ENCODE measurements at places on chromosomes 1 and 21.
A peak's percentile ranks its signal among the peaks of the same experiment; 100 is the strongest.

DNA sequence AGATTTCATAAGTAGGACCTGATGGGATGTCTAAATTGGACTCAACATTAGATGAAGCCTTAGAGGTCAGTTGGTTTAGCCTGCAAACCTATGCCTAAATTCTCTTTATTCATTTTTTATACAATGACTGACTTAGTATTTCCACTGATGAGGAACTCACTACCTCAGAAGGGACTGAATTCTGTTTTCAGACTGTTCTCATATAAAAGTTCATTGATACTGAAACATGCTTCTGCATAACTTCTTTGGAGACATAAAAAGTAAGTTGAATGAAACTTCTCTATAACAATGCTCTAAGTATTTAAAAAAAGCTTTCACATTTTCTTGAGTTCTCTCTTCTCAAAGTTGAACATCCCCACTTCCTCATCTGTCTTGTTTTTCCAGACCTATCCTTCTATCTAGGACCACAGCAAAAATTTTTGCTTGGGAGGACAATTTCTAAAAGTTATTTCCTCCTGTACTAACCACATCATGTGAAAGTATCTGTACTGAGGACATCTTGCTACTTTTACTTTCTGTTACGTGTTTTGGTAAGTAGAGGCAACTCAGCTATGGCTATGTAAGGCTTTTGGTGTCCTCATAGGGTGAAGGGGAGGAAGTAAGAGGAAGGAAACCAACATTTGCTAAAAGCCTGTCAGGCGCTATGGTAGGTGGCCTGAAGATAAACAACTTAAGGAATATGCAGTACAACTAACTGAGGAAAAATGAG is 64.1 kb downstream of the USP24 start:
- no peak for DNase-seq

DNA sequence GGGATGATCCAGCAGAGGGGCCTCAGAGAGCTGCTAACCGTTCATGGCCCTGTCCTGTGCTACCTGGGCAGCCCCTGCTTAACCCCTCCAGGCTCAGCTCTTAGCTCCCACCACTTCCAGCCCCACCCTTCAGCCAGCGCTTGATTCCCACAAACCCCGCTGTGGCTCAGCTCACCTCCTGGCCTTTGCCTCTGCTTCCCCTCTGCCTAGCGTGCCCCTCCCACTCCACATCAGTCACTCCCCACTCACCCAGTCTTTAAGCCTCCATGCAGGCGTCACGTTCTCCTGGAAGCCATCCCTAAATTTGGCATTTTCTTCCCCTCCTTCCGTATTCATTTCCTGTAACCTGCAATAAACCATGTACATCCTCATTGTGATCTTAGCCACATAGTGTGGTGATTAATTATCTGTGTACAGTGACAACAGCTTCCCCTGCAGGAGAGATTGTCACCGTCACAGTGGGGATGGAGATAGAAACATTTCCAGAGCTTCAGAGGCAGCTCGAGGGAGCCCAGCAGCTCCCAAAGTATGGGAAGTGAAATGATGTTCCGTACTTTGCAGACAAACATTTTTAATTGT is 65.5 kb downstream of the EPHB2 start:
- no peak for DNase-seq

- DNase-seq = no peak
Measured at GRCh38 chr1:228460821-228461220, 26.4 kb upstream of the RNF187 start.

GRCh38 chr1:113452921-113453770 is 62.8 kb downstream of the MAGI3 start:
- DNase-seq = peak; percentile 10

- peak; percentile 20 for DNase-seq
Measured at GRCh38 chr1:240285540-240285939, 193.9 kb downstream of the FMN2 start.

GRCh38 chr1:7454895-7455784 is 316.0 kb upstream of the VAMP3 start:
- DNase-seq = no peak

DNA sequence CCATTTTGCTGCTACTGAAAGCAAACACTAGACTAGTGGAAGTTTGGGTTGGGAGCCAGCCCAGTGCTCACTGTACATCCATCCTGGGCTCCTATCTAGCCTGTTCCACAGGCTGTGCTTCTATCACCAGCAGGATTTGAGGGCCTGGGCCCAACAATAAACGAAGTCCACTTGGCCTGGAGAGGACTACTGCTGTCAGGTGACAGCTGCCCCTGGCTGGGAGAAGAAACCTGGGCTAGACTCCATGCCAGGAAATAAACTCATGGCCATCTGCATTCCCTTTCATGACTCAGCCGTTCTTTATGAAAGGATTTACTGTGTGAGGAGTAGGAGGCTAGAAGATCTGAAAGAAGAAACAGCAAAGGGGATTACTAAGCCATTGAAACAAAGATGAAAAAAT is 35.5 kb downstream of the COLGALT2 start:
- peak; percentile 88 for DNase-seq

DNA sequence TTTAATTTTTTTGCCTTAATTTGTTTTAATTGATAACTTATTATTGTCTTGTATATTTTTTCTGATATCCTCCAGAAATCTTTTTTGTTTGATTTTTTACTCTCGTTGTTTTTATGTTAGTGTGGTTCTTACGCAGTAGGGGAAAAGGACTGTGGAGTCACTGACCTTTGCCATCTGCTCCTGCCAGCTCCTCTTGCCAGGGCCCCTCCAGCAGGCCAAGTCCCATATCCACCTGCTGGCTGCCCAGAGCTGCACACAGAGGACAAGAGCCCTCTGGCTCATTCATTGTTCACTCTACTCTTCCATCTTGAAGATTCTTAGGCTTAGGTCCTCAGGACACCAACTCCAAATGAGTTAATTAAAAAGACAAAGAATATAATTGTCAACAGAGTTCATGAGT is 316.4 kb upstream of the DUSP10 start:
- no peak for DNase-seq

- DNase-seq = no peak
Measured at GRCh38 chr1:26913754-26914619, at the start of gene NR0B2. Gene NR0B2 (minus strand): TSS chr1:26913975. CDS start chr1:26913940, 35 bp downstream.

- DNase-seq = peak; percentile 93
Measured at GRCh38 chr1:6025269-6026094, 20.2 kb upstream of the KCNAB2 start.

- DNase-seq = no peak
Measured at GRCh38 chr1:206472024-206472423, 1.7 kb downstream of the IKBKE start.

- no peak for DNase-seq
Measured at GRCh38 chr1:64540265-64540791, 70.4 kb downstream of the CACHD1 start.

DNA sequence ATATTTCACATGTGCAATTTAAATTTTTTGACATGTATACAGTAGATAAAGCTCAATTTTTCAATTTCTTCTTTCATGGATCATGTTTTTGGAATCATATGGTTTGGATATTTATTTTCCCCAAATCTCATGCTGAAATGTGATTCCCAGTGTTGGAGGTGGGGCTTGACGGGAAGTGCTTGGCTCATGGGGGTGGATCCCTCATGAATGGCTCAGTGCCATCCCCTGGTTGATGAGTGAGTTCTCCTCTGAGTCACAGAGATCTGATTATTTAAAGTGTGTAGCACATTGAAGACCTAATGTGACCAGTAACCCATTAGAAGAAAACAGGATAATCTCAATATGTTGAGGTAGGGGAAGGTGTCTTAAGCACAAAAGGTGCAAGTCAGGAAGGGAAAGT is 9.1 kb upstream of the IFI16 start:
- peak; percentile 81 for DNase-seq

- DNase-seq = peak; percentile 35
Measured at GRCh38 chr21:34128124-34128523, 54.7 kb downstream of the MRPS6 start.

DNA sequence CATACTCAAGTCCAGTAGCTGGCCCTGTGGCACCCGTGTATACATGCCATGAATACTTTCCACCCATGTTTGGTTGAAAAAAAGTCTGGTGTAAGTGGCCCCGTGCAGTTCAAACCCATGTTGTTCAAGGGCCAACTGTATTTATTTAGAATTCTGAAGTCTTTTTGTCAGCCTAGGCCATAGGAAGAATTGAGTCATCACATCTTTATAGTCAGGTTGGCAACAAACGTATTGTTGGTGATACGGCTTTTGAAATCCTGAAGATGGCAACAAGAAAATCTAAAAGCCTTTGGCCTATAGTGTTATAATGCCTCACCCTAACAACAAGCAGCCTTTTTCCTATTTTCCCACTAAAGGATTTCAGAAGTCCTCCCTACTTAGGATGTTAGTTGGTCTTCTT is 363.6 kb downstream of the PLPP3 start:
- no peak for DNase-seq

GRCh38 chr1:174680101-174680500 is 232.3 kb downstream of the GPR52 start:
- no peak for DNase-seq

DNA sequence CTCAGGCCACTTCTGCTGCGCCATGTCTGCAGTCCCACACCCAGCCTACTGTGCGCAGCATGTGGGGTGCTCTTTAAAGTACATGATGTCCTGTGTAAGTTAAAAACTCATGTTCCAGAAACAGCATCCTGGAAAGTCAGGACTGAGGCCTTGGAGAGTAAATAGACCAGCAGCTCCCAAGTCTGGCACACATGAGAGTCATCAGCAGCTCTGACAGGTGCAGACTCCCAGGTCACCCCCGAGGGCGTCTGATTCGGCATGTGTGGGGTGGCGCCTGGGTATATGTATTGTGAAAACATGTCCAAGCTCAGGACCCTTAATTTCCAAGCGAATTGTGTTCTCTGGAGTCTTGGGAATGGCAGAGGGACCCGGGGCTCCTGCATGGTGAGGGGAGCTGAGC is 120.1 kb upstream of the RUNX3 start:
- DNase-seq = no peak

DNA sequence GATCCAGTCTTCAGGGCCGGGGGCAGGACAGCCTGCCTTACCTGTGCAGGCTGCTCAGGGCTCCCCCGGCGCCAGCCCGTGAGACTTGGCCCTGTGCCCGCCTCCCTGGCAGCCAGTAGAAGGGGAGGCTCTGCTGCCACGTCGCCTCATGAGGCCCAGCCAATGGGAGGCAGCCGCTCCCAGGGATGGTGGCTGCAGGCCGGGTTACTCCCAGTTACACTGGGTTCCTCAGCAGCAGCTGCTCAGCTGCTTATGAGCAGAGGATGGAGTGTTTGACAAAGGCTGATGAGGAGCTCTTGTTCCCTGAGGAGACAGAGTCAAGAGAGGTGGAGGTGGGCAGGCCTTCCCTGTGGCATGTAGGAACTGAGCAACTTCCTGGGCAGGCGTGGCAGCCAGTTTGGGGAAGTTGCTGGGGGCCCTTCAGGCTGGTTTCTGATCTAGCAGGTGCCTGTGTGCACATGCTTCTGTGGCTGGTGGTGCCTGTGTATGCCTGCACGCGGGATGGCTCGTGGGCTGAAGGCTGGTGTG is 5.5 kb downstream of the MFSD2A start:
- DNase-seq = peak; percentile 71

All from NCI-H226 (cell line).